ENCODE measurements at places on chromosomes 7 and 10. TPM values are rescaled to one million over a fixed set of nuclear protein-coding genes. Genes with fewer than 3 reads are reported as not detected.

BTBD16 gene
- total RNA-seq, result 0.82 TPM

SPDYE11 gene
- total RNA-seq, result not detected

LRMDA gene
- 4.3 TPM for total RNA-seq

MALRD1 gene
- not detected for total RNA-seq

MYL10 gene
- total RNA-seq, result not detected

HMX3 gene
- total RNA-seq, result not detected

STOX1 gene
- 0.87 TPM for total RNA-seq

AGMO gene
- 0.72 TPM for total RNA-seq

EIF5AL1 gene
- total RNA-seq, result 3.2 TPM

COL17A1 gene
- 2.7 TPM for total RNA-seq

C10orf105 gene
- not detected for total RNA-seq

All from A549 treated with CORT108297 at 1 μM for 4 hours (cell line).